ENCODE measurements at places on chromosomes 5 and 9.
A peak's percentile ranks its signal among the peaks of the same experiment; 100 is the strongest.

DNA sequence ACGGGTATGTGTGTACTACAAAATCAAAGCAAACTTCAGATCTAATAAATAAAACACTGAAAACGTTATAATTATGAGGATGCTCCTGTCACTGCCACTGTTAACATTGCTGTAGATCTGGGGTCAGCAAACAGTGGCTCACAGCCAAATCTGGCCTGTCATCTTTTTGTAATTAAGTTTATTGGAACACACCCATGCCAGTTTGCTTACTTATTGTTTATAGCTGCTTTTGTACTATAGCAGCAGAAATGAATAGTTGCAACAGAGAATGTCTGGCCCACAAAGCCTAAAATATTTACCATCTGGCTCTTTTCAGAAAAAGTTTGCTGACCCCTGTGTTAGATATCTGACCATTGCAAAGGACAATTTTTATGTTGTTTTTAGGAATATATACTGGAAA is 32.1 kb downstream of the PRRC1 start:
- no peak for DNase-seq

GRCh38 chr9:79578891-79579290 is 7.1 kb downstream of the TLE4 start:
- DNase-seq: no peak

DNA sequence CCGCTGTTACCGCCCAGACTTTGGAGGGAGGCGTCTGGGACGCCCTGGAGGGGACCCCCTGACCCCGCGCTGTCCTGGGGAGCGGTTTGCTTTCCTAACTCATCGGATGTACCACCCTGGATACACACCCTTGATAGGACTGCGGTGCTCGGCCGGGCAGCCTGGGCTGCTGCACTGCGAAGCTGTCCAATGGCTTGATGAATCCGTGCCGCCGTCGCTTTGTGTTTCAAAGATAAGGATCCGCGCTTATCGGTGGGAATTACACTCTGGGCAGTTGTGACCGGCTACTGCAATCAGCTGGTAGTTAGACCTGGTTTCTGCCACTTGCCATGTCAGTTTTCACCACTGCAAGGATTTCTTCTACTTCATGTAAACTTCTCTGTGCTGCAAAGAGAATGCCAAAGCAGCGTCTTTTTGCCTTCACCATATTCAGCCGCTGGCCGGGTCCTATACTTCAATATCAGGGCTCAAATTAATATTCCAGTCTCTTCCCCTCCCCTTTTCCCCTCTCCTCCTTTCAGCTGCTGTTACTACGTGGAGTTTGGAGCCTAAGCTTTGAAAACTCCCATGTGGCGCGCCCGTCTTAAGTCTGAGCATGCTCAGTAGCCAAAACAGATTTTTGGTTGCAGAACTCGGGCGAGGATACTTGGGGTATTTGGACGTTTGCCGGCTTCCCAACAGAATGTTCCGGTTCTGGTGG is 727 bp downstream of the SMAD5 start:
- DNase-seq: peak; percentile 3

DNA sequence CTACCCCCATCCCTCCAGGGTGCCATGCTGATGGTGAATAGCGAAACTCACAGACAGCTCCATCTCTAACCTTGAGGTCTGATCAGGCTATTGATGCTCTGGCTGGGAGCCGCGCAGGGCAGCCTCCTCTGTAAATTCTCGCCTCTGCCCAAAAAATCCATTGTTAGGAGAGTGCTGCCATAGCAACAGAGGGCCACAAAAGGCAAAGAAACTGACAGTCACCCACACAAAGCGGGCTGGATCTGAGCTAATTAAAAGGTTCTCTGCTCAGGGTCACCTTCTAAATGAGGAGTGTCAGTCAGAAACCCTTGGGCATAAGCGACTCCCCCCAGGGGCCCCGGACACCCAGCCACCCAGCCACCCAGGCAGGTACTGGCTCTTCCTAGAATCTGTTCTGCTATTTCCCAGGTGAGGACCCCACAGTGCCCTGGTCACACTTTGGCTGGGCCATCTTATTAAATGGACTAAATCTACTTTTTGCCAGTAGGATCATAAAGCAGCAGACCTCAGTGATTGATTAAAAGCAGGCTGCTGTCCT is 126.7 kb downstream of the MED10 start:
- DNase-seq: no peak

DNA sequence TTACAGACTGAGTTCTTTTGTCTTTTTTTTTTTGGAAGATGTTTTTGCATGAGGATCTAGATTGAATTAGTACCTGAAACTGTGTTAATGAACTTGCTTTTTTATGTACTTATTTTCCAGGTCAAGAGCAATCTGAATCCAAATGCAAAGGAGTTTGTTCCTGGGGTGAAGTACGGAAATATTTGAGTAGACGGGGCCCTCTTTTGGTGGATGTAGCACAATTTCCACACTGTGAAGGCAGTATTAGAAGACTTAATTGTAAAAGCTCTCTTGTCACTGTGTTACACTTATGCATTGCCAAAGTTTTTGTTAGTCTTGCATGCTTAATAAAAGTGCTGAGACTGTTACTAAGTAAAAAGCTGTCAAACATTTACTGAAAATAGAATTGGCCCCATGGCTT is 14.5 kb downstream of the SLC23A1 start:
- no peak for DNase-seq

GRCh38 chr9:76733096-76733495 is 31.1 kb upstream of the PCA3 start:
- no peak for DNase-seq

- no peak for DNase-seq
These were observed 12.2 kb upstream of the SMIM32 start for GRCh38 chr5:136205061-136205702.

- no peak for DNase-seq
These were observed 133.1 kb downstream of the MACIR start for GRCh38 chr5:103391659-103392058.

DNA sequence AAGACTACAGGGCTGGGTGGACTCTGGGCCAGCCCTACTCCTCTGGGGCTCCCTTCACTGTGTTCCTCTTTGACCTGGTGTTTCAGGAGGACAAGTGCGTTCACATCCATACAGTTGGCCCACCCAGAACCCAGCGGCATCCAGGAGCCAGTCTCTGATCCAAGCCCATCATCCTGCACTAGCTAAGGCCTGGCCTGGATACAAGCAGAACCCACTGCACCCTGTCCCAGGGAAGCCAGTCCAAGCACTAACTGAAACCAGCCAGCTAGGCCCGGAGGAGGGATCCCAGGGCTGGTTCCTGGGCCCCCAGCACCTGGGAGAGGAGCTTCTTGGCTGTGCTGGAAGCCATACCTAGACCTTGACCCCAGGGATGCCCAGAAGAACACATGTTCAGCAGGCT is 4.1 kb upstream of the GBGT1 start:
- DNase-seq: no peak

GRCh38 chr5:134226441-134227192 is 744 bp upstream of the PPP2CA start:
- no peak for DNase-seq

- DNase-seq: no peak
These were observed 98.4 kb upstream of the C9orf72 start for GRCh38 chr9:27671636-27672035.

DNA sequence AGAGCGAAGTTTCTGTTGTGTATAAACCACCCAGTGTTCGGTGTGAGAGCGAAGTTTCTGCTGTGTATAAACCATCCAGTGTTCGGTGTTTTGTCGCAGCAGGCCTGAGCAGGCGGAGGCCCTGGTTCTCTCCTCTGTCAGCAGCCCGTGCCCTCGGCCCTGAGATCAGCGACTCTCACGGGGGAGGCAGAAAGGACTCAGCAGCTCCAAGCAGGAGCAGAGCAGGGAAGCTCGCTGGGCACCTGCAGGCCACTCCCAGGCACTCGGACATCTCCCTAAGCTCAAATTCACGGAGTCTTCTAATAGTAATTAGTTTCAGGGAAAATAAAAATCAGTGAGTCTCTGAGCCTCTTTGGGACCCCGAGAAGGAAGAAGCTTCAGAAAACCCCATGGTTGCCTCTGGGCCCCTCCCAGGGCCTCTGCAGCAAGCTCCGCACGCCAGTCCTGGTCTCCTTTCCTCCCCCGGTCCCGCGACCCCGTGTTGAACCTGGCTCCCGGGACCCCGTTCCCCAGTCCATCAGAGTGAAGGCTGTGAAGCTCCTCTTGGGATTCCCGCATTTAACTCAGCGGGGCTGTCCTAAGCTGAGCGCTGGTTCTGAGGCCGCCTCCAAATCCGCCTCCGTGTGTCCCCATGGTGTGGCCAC is 81.9 kb upstream of the ADAMTS2 start:
- DNase-seq: no peak

DNA sequence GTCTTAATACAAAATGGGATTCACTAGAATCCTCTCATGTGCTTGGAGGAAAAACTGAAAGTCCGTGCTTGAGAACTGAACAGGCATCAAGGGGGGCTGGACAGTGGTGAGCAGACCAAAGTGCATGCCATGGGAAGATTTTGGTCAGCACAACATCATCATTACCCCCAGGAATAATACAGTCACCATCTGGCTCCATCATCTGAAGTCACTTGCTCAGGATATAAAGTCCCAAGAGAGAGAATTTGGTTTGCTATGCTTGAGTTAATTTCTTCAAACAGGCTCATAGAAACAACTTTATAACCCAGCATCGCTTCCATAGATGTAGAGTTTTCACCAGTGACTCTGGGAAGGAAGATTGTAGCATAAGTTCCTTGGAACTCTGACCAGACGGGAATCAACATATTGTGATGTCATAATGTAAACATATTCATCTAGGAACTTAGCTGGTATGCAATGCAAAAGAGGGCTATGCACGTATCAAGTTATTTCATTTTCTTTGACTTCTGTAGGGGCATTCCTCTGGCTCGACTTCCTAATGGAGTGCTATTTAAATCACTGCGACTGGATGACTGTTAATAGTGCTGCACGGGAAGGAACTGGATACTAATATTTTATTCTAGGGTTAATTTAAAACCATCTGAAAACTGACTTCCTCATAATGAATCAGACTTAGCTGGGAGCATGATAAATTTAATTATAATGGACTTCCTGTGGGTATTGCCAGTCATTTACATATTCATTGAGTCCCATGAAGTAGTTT is 145.2 kb downstream of the MTRR start:
- no peak for DNase-seq

DNA sequence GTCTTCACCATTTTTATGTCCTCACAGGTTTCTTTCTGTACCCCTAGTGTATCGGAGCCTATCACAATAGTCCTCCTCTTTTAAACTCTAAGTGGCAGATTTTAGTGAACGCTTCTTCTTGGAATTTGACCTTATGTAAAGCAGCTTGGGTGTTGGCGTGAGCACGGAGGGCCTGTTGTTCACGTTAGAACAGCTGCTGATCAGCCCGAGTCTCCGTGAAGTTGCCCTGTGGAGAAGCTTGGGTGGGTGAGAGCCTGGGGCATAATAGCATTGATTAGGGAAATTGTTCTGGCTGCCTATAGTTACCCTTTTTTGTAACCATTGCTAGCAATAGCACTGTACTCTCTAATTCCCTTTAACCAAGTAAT is 167.0 kb upstream of the OTULINL start:
- no peak for DNase-seq

- DNase-seq: no peak
These were observed 84.4 kb upstream of the SARDH start for GRCh38 chr9:133822430-133823065.

GRCh38 chr5:78806544-78806943 is 158.0 kb upstream of the LHFPL2 start:
- no peak for DNase-seq

DNA sequence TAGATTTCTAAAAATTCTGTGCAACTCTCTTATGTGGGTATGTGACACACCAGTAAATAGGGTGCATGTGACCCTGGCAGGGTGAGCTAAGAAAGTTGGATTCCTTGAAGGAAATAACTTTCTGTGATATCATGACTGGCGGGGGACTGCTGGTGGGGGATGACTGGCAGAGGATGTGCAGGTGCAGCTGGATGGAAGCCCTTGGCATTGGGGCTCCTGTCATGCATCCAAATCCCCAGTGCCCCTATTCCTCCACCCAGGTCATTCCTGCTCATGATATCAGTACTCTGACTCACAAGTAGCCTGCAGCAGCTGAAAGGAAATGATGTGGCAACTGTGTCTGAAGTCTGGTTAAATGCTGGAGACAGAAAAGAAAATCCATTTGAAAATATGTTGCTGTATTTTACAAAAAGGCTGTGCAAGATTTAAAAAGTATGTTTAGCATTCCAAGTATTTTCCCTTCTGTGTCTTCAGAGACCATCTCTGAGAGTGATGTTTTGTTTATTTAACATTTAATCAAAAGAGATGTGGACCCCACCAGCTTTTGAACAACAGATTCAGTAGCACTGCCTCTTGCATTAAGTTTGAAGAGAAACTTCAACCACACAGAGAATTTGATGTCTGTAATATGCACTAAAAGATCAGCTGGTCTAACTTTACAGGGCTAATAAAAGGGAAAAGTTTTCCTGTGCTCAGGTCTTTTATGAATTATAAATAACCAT is 17.9 kb upstream of the ZSWIM6 start:
- DNase-seq: no peak

DNA sequence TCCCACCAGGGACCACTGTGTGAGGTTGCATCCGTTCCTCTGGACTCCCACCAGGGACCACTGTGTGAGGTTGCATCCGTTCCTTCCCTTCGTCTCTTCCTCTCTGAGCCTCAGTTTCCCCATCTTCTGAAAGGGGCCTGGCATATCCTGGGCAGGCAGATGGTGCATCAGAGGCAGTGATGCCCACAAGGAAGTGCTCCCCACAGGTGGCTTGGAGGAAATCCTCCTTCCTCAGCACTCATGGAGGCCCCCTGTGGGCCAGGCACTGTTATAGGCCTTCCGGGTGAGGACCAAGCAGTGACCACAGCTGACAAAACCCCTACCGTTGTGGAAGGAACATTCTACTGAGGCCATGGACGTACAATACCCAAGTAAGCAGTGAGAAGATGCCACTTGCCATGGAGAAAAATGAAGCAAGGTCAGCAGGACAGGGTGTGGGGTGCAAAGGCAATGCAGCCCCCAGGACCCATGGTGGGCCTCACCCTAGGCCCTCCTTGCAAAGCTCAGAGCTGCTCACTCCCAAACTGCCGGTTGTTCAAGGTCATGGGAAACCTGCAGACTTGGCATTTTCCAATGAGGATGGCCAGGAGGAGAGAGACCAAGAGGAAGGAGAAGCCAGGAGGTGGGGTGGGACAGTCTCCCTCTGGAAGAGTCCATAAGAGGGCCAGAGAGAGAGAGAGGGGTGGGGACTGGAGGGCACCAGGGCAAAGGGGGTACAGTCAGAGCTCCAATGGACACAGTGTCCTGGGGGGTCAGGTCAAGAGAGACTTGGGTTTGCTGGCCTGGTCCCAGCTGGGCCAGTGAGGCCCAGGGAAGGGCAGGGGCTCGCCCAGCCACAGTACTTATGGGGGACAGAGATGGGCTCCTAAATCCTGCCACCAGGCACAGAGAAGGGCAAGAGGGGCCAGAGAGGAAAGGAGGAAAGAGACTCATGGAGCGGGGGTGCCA is 51.1 kb downstream of the C9orf50 start:
- no peak for DNase-seq

- no peak for DNase-seq
These were observed 75.0 kb upstream of the DAB2IP start for GRCh38 chr9:121576281-121577075.

Data from KG1 (cell line).